DND-41 (cell line): ENCODE measurements at places on chromosomes 1 and 21.

DNA sequence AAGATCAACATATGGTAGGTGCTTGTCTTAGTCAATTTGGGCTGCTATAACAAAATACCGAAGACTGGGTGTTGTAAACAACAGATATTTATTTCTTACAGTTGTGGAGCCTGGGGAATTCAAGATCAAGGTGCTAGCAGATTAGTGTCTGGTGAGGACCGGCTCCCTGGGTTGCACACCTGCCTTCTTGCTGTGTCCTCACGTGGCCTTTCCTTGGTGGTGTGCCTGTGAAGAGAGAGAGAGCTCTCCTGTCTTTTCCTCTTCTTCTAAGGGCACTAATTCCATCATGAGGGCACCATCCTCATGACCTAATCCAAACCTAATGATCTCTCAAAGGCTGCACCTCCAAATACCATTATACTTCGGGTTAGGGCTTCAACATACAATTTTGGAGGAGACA lies 45.8 kb upstream of the ATF3 start:
- no peak for DNase-seq

- no peak for DNase-seq
These were observed 25.9 kb upstream of the KCNA2 start for GRCh38 chr1:110631836-110632620.

GRCh38 chr21:30306884-30307283 lies 13.2 kb downstream of the KRTAP26-1 start:
- DNase-seq: no peak

DNA sequence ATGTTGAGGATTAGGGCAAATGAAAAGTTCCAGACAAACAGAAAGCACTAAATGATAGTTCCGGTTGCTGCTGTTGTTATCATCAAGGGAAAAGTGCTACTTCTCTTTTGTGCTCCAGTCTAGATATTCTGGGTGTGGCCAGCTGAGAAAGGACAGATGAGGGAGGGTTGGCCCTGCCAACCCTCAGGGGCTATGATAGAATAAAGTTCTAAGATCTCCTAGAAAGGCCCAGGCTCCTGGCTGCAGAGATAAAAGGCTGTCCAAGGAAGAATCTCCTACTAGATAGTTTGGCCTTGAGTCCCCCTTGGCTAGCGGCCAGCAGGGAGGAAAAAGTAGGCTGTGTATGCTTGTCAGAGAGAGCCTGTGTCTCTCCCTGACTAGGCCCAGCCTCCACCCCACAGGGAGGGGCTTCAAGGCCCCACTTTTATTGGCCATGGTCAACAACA lies 31.5 kb downstream of the RIMS3 start:
- no peak for DNase-seq

DNA sequence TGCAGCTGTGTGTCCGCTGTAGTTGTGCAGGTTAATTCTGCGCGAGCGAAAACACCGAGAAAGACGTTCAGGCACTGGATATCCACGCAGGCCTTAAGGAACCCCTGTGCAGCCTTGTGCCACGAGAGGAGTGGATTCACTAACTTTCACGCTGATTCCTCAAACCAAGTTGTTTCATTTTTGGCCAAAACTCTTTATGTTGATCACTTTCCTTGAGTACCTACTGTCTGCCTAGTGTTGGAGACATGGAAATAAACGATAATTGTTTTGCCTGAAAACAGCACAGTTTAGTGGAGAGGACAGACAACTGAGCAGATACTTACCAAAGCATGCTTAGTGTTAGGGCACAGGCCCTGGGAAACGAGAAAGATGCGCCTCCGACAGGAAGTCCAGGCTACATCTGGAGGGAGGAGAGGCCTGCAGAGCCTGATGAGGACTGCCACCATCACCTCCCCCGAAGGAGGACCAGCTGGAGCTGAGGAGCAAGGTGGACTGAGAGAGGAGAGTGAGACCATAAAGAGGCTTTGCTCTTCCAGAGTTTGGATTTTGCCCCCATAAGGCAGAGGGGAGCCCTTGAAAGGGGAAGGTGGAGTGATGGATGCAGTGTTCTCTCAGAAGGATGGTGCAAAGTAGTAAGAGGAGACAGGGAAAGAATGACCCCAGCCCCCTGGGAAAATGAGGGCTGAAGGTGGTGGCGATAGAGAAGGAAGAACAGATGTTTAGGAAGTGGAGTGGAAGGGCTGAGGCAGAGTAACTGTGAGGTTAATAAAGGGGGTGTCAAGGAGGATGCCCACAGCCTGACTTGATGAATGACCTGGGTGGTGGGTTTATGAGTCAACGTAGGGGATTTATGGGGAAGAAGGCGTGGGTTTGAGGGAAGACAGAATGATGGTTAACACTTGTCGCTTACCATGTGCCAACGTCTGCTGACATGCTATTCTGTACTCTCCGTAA lies 956 bp upstream of the SCAF4 start:
- peak; percentile 57 for DNase-seq

GRCh38 chr1:52911541-52911940 lies 10.0 kb downstream of the ECHDC2 start:
- no peak for DNase-seq

DNA sequence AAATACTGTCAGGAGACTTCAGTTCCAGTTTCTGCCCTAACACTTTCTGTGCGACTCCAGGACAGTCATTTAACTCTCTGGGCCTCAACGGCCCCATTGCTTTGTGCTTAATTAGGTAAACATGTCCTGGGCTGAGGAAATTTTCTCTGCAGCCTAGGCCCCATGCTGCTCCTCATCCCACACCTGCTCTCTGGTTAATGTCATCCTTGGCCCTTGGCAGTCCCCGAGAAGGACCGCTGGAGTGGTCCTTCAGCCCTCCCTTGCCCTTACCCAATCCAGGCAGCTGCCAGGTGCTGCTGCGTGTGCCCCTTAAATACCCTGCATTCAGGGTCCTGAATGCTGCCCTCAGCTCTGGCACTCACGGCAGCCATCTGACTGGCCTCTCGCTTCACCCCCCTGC lies 18.7 kb downstream of the UBL4B start:
- DNase-seq: no peak
